ENCODE measurements at places on chromosomes 3 and 15. TPM values are rescaled to one million over a fixed set of nuclear protein-coding genes. Genes with fewer than 3 reads are reported as not detected.

The ZIC1 gene
- not detected for total RNA-seq

The AADACL2 gene
- total RNA-seq, result not detected

The TOP2B gene
- total RNA-seq, result 43.9 TPM

The EPHA6 gene
- total RNA-seq, result 0.17 TPM

The ITPKA gene
- 15.6 TPM for total RNA-seq

The TP63 gene
- total RNA-seq, result not detected

The HDDC3 gene
- 30.6 TPM for total RNA-seq

The PSTPIP1 gene
- total RNA-seq, result 0.84 TPM

The IGSF10 gene
- total RNA-seq, result 0.15 TPM

The MYO5C gene
- 0.15 TPM for total RNA-seq

The GALNT15 gene
- 10.4 TPM for total RNA-seq

The CHL1 gene
- total RNA-seq, result 0.59 TPM

The TRPM7 gene
- total RNA-seq, result 12.8 TPM

The CPN2 gene
- total RNA-seq, result not detected

The CCR3 gene
- not detected for total RNA-seq

The FANCD2 gene
- 38.7 TPM for total RNA-seq

The WDR5B gene
- 3.7 TPM for total RNA-seq

The SMAD6 gene
- total RNA-seq, result 7.1 TPM

The GOLGA8Q gene
- total RNA-seq, result not detected

The EXD1 gene
- not detected for total RNA-seq

The MAP2K5 gene
- total RNA-seq, result 4.9 TPM

The TMEM266 gene
- under 0.01 TPM for total RNA-seq

The ECE2 gene
- total RNA-seq, result not detected

The ZNF592 gene
- 5.5 TPM for total RNA-seq

The TRH gene
- total RNA-seq, result not detected

The ST8SIA2 gene
- not detected for total RNA-seq

The HACD2 gene
- 11.4 TPM for total RNA-seq

The SH2D7 gene
- not detected for total RNA-seq

The ADAMTSL3 gene
- total RNA-seq, result 1.0 TPM

The LDHAL6B gene
- not detected for total RNA-seq

The ABI3BP gene
- 4.7 TPM for total RNA-seq

The CCDC39 gene
- total RNA-seq, result not detected

The DUOX2 gene
- not detected for total RNA-seq

The CPNE9 gene
- total RNA-seq, result under 0.01 TPM

The SLC15A2 gene
- 0.17 TPM for total RNA-seq

The CPNE4 gene
- total RNA-seq, result not detected

The FOXB1 gene
- not detected for total RNA-seq

The GOLGA6L22 gene
- not detected for total RNA-seq

The CEP152 gene
- total RNA-seq, result 5.4 TPM

The IQCB1 gene
- 14.1 TPM for total RNA-seq

The WDR76 gene
- total RNA-seq, result 27.9 TPM

The PAQR9 gene
- not detected for total RNA-seq

The SERPINI1 gene
- total RNA-seq, result 2.1 TPM

The MCTP2 gene
- total RNA-seq, result 1.8 TPM

The PCBP4 gene
- 61.7 TPM for total RNA-seq

The CLRN1 gene
- not detected for total RNA-seq

The ACOX2 gene
- 6.4 TPM for total RNA-seq

The CCR9 gene
- not detected for total RNA-seq

The QARS1 gene
- total RNA-seq, result 364 TPM

The CCDC51 gene
- total RNA-seq, result 17.0 TPM
